Motor neuron (in vitro differentiated cells): ENCODE measurements at places on chromosomes 16 and 17. TPM values are rescaled to one million over a fixed set of nuclear protein-coding genes. Genes with fewer than 3 reads are reported as not detected.

HDAC5 gene
- 23.3 and 28.2 TPM in 2 replicates for total RNA-seq

MED13 gene
- 32.1 and 35.2 TPM in 2 replicates for total RNA-seq

GRCh38 chr16:27923751-27924150, 139.8 kb downstream of the GSG1L start:
- no peak for ATAC-seq

DNA sequence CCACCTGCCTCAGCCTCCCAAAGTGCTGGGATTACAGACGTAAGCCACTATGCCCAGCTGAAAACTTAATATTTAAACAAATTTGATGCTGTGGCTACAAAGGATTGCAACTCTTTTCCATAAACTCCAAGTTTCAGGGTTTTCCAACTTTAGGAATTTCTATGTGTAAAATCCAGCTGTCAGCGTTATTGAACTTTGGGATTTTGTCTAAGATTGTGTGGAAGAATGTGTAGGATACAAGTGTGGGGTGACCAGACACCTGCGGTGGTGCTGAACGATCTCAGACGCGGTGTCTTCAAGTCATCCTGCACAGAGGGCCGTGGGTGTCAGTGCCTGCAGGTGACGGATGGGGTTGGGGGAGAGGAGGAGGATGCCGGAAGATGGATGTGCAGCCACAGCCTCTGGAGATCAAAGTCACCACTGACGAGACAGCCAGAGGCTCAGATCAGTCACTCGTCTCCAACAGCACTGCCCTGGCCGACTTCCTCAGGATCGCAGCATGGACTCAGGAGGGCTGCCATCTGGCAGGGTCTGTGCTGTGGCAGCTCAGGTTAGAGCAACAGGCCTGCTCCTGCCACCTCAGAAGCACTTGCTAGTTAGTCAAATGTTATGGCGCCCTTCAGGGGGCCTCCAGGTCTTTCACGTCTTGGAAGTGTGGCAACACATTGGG, 13.0 kb downstream of the ACSF3 start:
- ATAC-seq = no peak

- no peak for ATAC-seq
Measured at GRCh38 chr16:21233521-21234150, at the start of gene ANKS4B. Gene ANKS4B, plus strand, starts transcription at chr16:21233699. Its CDS starts 39 bp downstream, at chr16:21233738.
